CD14-positive monocyte (primary cell): ENCODE measurements at places on chromosomes 11 and 22.

DNA sequence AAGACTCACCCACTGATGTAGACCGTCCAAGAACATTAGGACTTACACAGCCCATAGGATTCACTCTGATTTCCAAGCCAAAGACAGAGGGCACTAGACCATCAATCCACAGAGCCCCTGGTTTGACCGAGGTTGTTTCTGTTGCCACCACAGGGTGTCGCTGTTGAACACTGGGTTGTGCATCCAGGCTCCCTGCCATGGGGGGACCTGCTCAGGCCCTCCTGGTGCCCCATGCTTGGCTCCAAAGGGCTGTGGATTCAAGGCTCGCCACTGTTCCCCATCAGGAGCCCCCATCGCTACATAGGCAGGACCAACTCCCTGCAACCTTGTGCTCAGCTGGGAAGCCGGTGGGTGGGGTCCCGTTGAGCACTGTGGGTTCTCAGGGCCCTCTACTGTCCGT lies 128.0 kb upstream of the ANO1 start:
- DNase-seq = no peak

DNA sequence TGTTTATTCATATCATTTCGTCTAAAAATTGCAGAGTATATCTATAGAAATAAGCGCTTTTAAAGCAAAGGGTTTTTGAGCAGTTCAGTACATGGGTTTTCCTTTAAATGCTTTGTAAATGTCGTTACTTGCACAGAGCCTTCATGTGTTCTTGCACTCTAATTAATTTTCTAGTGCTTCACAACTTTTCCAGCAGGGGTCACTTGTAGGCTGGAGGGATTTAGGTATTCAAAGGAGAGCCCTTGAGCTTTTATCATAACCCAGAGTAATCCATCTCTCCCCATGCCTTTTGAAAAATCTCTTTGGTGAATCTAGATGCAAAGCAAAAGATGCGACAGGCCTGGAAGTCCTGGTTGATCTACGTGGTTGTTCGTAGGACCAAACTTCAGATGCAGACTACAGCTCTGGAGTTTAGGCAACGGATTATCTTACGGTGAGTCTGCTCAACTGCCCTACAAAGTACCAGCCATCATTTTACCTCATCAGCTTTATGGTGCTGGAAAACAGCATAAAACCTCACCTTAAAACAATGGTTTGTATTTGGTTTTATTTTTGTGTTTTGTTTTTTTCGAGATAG lies 60.4 kb downstream of the SFI1 start:
- peak; percentile 9 for DNase-seq

- no peak for DNase-seq
Observed at GRCh38 chr11:8728563-8728962, 46.0 kb downstream of the RPL27A start.

GRCh38 chr11:19026862-19027261 lies 33.7 kb downstream of the MRGPRX2 start:
- no peak for DNase-seq

GRCh38 chr22:50674606-50675552 lies 2.3 kb downstream of the SHANK3 start:
- no peak for DNase-seq

- no peak for DNase-seq
Observed at GRCh38 chr11:75731095-75731494, 13.5 kb downstream of the MOGAT2 start.

DNA sequence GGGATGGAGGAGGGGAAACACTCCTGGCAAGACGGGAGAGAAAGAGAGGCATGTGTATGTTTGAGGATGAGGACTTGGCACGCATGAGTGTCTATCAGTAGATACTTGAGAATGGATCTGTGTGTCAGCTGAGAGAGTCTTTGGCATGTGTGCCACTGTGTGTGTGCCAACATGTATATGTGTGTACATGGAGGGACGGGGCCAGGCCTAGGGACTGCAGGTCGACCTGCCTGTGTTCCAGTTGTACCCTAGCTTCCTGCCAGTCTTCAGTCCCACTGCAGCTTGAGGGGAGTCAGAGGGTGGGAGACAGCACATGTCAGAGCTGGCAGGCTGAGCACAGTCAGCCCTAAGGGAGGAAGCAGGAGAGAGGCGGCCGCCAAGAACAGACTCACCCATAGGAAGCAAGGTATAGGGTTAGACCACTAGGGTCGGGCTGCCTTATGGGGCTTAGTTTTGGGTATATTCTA lies 5.6 kb downstream of the CLCF1 start:
- DNase-seq = no peak

DNA sequence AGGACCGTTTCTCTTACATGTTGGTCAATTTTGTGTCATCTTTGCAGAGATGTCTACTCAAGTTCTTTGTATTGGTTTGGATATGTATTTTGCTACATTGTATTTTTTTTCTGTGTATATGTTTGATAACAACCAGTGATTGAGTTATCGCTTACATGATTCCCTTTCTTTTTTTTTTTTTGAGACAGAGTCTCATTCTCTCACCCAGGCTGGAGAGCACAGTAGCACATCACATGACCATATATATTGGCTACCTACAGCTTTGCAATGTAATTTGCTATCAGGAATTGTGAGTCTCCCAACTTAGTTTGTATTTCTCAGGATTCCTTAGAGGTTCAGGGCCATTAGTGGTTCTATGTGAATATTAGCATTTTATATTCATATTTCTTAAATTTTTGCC lies 59.5 kb downstream of the LRRC74B start:
- DNase-seq = no peak

DNA sequence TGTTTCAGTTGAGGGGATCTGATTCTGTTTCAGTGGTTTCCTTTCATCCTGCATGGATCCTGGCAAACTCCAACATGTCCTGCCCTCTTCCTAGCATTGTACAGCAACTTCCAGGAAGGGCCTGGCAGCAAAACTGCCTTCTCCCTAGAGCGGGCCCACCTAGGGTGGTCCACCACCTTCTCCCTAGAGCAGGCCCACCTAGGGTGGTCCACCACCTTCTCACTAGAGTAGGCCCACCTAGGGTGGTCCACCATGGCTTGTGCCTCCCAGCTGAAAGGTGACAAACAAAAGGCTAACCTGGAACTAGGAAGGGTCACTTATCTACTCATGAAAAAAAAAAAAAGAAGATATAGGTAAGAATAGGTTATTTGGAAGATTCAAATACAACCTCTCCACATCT lies 92.2 kb downstream of the NTM start:
- DNase-seq = no peak

DNA sequence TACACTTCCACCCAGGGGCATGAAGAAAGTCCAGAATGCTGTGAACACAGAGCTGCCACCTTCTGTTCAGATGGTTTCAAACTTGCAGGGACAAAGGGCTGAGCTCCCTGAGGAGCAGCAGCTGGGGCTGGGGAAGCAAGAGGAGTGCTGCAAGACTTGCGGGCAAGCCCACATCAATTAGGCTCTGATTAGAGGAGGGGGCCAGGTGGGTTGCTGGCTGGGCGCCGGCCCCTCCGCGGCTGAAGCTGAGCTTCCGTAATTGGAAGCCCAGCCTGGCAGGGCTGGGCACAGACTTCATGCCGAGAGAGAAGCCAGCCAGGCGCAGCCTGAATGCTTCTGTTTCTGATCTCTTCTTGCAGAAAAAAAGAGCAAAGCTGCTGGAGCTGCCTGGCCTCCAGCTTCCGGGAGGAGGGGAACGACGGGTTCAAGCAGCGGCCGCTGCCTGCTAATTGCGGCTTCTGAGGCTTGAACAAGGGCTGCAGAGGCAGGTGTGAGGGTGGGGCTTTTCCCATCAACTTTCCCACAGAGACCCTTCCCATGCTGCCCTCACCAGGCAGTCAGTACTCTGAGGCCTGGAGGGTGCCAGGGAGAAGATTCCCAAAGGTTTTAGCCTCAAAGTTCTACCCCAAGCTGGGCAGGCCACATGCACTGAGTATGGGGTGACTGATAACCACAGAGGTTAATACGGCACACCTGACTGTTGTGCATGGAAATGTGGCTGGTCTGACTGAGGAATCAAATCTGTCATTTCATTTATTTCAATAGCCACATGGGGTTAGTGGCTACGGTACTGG lies 91.1 kb upstream of the LMO1 start:
- no peak for DNase-seq

DNA sequence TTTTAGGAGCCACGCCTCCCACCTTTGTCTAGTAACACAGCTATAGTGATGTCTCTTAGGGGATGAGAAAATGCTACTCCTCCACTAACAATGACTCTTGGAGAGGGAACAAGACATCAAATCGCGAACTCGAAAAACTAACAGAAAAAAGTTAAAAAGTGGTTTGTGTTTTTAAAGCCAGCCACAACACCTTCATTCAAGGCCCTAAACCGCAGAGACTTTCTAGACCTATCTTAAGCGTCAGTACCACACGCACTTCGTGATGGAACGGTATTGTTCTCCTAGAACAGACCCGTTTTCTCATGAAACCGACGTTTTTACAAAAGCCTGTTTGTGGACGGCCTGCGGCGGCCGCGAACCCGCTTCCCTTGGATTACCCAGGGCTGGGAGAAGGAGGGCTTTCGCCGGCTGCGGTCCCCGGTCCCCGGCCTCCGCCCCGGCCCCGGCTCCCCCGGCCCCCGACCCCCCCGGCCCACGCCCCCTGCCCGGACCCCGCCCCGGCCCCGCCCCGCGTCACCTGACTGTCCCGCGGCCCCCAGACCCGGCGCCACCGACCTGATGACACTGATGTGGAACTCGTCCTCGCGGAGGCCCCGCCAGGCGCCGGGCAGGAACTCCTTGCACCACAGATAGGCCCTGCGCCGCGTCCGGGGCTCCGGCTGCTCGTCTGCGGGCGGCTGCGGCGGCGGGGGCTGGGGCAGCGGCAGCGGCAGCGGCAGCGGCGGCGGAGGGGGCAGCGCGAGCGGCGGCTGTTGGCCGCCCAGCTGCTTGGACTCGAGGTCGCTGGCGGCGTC lies 718 bp downstream of the CHKA start:
- peak; percentile 49 for DNase-seq

DNA sequence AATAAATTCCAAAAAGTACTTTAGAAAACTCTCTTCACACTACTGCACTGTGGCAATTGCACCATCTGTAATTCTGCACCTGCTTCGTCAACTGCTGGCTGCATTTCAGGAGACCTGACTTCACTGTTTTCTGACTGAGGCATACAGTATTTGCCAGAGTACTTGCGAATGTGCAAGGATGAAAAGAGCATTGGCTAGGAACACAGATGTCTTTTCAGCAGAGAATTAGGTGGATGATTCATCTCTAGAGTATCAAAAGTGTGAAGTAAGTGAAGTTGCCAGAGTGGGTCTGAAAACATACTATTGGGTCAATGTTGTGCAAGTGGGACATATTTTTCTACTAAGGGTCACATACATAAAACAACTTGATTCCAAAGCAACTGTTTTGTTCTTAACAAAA lies 427.5 kb upstream of the CCDC90B start:
- DNase-seq = no peak

- DNase-seq = peak; percentile 21
Observed at GRCh38 chr11:65225279-65226102, 36.3 kb upstream of the POLA2 start.
